MV-4-11 (cell line): ENCODE measurements at places on chromosomes 16 and 17.
A peak's percentile ranks its signal among the peaks of the same experiment; 100 is the strongest.

- DNase-seq: no peak
Measured at GRCh38 chr17:44555099-44555498, 2.2 kb upstream of the FZD2 start.

- DNase-seq: no peak
Measured at GRCh38 chr16:85144026-85144915, 32.0 kb upstream of the CIBAR2 start.

DNA sequence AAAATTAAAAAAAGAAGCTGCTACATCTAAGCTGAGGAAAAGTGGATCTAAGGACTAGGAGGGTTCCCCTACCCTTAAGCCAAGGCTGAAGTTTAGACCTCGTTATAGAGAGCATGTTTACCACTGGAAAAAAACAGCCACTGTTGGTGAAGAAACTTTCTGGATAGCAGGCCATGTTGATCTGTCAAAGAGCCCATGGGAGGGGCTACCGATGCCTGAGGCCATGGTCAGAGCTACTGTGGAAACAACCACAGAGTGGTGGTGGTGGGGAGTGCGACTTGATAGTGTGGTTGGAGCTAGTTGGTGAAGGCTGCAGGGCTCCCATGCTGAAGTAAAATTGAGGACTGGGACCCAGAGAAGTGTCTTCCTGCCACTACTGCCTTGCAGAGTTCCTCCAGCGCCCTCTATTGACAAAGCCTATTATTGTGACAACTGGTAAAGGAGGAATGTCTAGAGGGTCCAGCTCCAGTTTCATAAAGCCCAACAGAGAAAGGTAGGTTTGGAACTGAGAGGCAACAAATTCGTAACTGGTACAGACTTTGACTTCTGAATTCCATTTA, 12.7 kb upstream of the FAM20A start:
- peak; percentile 74 for DNase-seq

DNA sequence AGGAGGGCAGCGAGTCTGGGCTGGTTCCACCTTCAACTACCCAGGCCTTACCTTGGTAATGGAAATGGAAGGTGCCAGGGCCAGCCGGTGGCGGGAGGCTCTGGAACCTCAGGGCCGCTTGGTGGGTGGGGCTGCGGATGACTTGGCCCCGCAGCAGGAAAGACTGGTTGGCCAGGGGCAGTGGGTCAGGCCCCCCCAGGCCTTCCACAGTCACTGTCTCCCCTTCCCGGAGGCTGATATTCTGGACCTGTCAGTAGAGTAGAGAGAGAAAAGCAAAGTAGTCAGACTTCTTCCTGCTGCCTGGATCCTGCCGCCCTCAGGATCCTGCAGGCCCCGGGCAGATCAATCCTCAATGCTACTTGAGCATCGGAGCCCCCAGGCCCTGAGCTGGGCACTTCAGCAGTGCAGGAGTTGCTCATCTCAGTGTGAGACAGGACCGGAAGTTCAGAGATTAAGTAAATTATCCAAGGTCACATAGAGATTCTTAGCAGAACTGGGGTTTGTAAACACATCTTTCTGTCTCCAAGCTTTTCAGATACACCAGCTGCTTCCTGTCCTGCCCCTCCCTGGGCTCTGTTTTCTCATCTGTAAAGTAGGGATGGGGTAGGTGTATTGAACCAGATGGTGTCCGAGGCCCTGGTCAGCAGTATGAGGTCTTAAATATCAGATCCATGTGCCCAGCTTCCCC, 18.5 kb upstream of the PHF12 start:
- no peak for DNase-seq

GRCh38 chr17:82492643-82493225, 26.8 kb upstream of the FOXK2 start:
- no peak for DNase-seq

DNA sequence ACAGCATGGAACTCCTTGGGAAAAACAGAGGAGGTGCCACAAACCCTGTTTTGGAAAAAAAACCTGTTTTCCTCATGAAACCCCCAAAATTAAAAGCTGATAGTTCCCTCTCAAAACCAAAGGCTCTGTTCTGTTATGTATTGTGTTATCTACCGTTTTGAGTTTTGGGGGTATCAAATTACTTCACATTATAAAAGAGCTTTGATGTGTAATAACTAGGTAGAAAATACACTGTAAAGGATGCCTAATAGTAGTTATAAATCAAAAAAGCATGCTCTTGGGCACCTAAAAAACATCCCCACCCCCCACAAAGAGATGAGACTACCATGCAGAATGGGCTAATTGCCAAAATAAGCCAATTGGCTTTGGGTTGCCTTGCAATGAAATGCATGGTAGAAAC, 30.8 kb downstream of the C16orf54 start:
- DNase-seq: no peak

- peak; percentile 78 for DNase-seq
Measured at GRCh38 chr17:50560185-50560824, at the start of gene CACNA1G. Gene CACNA1G, plus strand, starts transcription at chr17:50560715. Its CDS starts 745 bp downstream, at chr17:50561460.

GRCh38 chr16:8733849-8734540, 59.6 kb downstream of the ABAT start:
- no peak for DNase-seq

DNA sequence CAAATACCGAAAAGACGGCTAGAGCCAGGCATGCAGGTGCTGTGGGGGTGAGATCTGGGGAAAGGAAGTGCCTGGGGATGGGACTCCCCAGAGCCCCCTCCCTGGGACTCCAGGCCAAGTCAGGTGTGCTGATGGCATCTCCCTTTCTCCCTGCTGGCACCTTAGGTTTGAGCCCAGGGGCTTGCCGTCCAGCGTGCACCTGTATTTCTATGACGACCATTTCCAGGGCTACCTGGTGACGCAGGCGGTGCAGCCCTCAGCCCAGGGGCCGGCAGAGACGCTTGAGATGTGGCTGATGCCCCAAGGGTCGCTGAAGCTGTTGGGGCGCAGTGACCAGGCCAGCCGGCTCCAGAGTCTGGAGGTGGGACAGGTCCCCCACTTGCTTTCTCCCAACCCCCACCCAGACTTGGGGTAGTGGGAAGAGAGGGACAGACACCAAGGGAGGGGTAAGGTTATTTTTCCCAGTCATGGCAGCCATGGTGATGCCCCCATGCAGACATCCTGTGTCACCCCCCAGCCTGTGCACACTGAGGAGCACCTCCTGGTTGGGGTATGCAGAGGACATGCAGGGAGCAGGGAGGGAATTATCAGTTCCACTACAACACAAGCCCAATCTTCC, 11.1 kb downstream of the XYLT2 start:
- no peak for DNase-seq

GRCh38 chr17:35432176-35433074, at the start of gene SLFN12:
Gene SLFN12, minus strand, starts transcription at chr17:35432500. Its CDS starts 9,472 bp downstream, at chr17:35423028.
- DNase-seq: peak; percentile 49

DNA sequence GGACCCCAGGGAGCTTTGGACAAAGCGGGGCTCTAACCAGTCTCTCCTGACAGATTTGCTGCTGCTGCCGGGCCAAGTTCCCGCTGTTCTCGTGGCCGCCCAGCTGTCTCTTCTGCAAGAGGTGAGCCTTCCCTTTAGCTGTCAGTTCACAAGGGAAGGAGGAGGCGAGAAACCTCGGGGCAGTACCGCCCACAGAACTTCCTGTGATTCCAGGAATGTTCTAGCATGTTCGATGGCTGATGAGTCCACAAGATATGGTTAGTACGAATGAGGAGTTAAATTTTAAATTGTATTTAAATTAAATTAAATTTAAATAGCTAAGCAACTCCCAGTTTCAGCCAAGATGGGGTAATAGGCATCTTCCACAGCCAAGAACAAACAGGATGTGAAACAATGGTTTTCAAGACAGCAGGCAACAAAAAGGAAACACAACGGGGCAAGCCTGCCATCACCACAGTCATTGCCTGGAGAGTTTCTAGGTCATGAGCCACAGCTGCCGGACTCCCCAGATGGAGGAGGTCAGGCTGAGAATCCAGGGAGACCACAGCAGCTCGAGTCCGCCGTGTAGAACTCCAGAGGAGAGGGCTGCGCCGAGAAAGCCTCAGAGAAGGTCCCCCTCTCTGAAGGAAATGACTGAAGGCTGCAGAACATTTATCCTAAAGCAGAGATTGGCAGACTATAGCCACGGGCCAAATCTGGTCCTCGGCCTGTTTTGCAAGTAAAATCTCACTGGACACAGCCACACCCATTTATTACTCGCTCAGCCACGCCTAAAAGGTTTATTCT, 9.5 kb upstream of the TCF25 start:
- peak; percentile 88 for DNase-seq

DNA sequence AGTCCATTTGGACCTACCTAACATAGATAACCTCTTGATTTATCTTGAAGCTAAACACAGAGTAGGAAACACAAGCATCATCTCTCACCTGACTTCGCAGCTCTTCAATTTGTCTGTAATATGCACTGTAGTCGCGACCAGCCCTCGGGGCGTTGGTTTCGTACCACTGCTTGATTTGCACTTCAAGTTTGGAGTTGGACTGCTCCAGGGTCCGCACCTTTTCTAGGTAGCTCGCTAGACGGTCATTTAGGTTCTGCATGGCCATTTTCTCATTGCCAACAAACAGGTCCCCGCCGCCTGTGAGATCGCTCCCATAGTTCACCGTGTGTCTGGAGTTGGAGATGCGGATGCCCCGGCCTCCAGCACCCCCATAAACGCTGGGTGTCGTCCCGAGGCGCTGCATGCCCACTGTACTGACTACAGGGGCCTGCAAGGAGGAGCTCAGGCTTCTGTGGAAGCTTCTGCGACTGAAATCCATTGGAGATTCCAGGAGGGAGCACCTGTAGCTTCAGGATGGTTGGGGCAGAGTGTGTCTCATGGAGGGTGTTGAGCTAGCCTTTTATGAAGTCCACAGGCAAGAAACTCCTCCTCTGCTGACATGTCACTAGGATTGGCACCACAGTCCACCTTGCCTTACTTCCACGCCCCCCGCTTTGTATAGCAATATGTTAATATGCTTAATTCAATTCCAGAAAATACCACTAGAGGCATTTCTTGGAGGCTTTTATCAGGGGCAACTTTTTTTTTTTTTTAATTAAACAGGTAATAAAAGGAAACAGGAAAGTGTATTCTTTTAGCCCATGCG, at the start of gene KRT20:
KRT20 (minus strand) TSS at position 535 of the 805 bp plus-strand sequence; CDS start at position 478, 57 bp downstream.
- no peak for DNase-seq

- DNase-seq: no peak
Measured at GRCh38 chr16:66240088-66240487, 126.4 kb upstream of the CDH5 start.

- DNase-seq: no peak
Measured at GRCh38 chr16:46954562-46954961, 18.9 kb downstream of the DNAJA2 start.

DNA sequence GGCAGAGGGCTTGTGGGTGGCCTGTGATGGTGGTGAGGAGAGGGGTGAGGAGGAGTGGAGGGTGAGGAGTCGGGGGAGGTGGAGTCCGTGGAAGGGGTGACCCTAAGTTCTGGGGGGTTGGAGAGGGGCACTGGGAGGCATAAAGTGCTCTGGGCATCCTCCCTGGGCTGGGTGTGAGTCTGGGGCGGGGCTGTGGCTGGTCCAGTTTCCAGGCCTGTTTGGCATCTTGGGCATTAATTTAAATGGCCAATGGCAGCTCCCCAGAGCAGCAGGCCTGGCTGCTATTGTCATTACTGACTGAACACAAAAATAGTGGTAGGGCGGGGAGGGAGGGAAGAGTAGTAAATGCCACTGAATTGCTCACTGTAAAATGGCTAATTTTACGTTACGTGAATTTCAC, 7.7 kb upstream of the ARHGAP23 start:
- DNase-seq: no peak

DNA sequence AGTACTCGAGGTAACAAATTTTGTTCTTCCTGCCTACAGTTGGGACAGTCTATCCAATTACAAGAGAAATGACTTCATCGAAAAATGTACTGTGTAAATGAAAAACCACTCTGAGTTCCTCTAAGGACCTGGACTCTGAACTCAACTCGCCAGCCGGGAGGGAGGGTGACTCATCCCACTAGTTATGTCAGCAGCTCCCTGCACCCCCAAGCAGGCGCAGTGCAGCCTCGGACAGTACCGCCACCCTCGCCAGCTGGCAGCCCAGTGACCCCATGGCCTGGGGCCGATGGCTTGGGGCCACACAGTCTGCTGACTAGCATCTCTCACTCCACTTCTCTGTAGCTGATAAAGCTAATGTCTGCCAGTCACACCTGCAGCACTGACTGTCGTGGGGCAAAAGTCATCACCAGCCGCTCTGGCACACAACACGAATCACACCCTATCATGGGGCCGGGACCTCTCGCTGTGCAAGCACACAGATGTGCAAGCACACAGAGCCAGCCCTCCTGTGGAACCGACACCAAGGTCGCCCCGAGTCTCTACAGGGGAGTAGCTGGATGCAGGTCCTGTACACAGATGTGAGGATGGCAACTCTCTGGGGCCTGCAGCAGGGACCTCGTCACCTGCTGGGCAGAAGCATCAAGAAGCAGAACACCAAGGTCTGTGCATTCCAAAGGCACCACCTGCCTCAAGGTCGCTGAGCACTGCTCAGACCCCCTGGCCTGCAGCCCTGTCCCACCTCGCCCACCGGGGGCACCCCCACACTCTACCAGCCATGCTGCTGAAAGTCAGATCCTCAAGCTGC, 5.7 kb downstream of the CSNK1D start:
- DNase-seq: peak; percentile 91

DNA sequence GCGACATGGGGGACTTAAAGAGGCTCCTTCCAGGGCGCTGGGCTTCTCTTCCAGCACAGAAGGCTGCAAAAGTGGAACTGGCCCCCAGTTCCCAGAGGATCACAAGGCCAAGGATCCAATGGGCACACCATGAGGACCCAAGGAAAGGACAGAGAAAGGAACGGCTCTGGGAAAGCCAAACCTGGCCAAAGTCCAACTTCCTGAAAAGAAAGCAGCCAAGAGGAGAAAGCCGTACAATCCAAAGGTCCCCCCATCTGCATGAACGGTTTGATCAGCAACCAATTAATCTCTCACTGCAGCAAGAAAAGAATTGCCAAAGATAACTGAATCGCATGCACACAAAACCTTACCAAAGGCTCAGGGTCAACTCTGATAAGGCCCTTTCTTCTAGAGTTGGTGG, 19.8 kb upstream of the ICAM2 start:
- no peak for DNase-seq

DNA sequence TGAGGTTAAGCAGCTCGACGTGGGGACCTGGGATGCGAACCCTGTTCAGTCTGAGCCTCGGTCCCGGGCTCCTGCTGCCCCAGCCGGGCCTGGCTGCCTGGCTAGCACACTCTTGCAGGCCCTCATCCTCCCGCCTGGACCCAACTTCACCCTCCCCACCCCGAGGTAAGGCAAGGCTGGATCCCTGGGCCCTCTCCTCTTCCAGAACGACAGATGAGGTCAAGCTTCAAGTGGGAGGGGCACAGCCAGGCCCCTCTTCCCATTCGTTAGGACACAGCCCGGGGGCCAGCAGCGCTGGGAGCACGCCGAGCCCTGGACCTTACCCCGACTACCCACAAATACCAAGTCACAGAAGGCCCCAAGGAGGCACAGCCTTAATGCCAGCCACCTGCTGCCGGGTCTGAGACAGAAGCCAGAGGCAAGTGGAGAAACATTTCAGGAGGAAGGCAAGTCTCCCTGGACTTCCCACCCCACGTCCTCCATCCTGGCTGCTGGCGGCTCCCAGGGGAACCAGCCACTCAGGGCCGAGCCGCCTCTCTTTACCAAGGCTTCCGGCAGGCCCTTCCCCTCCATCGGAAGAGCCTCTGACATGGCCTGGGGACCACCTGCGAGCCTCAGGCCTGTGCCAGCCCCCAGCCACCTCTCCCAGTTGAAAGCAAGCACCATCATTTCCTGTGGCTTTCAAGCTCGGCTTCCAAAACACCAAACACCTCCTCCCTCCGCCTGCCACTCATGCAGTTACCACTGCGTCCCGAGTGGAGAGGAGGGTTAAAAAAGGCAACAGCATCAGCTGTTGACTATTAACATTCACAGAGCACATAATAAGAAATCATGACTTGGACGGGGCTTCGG, 59.9 kb downstream of the RPH3AL start:
- DNase-seq: no peak
